ENCODE measurements at places on chromosomes 7 and 10.
A peak's percentile ranks its signal among the peaks of the same experiment; 100 is the strongest.

DNA sequence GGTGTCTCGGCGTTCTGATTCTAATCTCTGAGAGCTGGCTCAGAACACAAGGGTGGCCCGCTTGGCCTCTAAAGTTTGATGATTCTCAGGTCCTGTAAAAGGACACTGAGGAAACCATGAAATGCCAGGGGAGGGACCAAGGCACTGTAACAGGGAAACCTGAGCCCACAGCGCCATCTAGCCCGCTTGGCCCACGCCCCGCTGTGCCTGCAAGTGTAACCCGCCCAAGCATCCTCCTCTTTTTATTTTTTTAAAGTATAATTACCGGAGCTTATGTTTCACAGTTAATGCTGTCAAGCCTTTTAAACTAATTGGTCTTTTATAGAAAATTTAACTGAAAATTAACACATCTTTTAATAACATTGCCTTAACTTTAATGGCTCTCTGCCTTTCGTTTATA is 734.7 kb downstream of the KCNMA1 start:
- no peak for DNase-seq

- DNase-seq = no peak
These were observed 280.1 kb downstream of the TNS3 start for GRCh38 chr7:47301657-47302295.

DNA sequence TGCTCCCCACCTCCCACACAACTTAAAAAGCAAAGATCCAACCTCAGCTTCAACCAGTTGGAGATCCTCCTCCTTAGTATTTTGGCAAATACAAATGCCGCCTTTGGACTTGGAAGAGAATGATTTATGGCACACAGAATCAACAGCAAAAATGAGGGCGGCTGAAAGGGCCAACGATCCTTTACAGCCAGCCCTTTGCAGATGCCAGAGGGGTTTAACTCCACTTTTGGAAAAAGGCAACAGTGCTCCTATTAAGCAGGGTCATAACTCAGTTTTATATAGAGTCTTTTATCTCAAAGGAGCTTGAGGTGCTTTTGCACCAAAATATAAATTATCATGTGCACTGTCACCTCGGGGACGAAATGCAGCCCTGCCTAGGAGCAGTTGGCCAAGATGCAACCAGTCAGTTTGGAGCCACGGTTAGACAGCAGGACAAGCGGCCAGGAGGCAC is 56.7 kb upstream of the JCAD start:
- DNase-seq = no peak

GRCh38 chr10:130338636-130339024 is 202.4 kb downstream of the GLRX3 start:
- DNase-seq = no peak

- DNase-seq = no peak
These were observed 512 bp downstream of the OSBPL3 start for GRCh38 chr7:24979470-24979862.

DNA sequence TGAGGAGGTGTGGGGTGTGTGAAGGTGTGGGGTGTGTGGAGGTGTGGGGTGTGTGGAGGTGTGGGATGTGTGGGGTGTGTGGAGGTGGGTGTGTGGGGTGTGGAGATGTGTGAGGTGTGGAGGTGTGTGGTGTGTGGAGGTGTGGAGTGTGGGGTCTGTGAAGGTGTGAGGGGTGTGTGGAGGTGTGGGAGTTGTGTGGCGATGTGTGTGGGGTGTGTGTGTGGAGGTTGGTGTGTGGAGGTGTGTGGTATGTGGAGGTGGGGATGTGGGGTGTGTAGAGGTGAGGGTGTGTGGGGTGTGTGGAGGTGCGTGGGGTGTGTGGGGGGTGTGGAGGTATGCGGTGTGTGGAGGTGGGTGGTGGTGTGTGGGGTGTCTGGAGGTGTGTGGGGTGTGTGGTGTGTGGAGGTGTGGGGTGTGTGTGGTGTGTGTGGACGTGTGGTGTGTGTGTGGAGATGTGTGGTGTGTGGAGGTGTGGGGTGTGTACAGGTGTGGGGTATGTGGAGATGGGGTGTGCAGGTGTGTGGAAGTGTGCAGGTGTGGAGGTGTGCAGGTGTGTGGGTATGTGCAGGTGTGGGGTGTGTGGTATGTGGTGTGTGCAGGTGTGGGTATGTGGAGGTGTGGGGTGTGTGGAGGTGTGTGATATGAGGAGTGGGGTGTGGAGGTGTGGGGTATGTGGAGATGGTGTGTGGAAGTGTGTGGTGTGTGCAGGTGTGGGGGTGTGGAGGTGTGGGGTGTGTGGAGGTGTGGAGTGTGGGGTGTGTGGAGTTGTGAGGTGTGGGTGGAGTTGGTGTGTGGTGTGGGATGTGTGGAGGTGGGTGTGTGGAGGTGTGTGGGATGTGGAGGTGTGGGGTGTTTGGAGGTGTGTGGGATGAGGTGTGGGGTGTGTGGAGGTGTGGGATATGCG is 34.5 kb downstream of the SPDYE17 start:
- no peak for DNase-seq

- DNase-seq = no peak
These were observed 1.2 kb downstream of the YWHAG start for GRCh38 chr7:76357475-76358010.

DNA sequence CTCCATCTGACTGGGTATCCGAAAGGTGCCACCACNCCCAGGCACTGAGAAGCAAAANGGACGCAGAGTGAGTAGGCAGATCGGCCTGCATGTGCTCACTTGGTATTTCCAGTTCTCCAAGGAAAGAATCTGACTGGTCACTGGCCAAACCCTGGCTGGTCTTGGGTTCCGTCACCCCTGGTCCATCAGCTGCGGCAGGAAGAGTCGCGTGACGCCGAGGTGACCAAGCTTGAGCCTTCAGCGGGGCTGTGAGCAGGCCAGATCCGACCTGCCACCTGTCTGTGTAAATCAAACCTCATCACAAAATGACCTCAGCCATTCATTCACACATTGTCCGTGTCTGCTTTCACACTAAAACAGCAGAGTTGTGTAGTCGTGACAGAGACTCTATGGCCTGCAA is 28.8 kb upstream of the CHST15 start:
- no peak for DNase-seq

GRCh38 chr7:140640060-140640637 is 464 bp downstream of the DENND2A start:
- no peak for DNase-seq

DNA sequence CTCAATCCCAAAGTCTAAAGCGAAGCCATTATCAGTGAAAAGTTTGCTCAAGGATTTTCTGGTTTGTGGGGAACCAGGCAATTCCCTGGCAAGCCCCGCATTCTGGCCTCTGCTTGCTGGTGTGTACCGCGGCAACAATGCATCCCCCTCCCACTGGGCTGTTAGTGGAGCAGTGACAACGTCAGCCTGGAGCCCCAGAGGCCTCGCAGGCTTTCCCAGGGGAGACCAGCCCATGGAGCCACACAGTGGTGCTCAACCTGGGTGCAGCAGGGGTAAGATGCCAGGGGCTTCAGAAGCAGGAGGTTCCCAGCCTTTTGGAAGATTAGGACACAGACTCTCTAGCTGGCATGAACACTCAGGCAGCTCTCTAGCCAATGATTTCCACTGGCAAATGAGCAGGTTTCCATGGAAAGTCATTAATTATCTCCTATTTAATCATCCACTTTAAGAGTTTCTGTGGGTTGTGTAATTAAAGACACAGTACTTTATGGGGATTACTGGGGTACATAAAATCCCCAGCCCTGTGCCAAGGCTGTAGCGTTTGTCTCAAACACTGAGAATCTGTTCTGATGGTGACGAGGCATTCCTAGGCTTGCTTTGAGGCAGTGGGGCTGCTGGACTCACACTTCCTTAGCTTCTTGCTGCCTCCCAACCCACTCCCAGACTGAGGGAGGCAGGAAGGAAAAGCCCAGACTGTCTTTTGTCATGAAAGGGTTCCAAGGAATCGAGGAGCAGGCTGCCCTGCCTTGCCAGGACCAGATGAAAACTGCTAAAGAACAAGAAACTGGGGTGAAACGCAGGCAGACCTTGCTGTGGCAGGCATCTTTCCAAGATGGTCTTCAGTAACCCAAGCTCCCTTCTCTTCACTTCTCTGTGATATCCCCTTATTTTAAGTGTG is 411.9 kb upstream of the SHH start:
- no peak for DNase-seq

DNA sequence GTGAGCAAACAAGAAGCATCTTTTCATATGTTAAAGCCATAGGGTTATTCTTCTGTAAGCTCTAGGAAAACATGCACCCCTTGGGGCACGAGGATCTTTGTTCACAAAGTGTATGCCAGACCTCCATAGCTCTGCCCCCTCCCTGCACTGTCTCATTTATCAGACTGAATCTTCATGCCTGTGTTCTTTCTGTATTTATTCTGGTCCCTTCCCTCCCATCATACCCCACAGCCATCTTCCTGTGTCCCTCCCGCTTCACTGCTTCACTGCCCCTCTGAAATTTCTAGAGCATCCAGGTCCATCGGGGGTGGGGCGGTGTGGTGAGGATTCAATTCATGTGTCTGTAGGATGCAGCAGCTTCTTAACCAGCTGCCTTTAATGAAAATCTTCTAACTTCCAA is 7.5 kb downstream of the EPHB6 start:
- no peak for DNase-seq

DNA sequence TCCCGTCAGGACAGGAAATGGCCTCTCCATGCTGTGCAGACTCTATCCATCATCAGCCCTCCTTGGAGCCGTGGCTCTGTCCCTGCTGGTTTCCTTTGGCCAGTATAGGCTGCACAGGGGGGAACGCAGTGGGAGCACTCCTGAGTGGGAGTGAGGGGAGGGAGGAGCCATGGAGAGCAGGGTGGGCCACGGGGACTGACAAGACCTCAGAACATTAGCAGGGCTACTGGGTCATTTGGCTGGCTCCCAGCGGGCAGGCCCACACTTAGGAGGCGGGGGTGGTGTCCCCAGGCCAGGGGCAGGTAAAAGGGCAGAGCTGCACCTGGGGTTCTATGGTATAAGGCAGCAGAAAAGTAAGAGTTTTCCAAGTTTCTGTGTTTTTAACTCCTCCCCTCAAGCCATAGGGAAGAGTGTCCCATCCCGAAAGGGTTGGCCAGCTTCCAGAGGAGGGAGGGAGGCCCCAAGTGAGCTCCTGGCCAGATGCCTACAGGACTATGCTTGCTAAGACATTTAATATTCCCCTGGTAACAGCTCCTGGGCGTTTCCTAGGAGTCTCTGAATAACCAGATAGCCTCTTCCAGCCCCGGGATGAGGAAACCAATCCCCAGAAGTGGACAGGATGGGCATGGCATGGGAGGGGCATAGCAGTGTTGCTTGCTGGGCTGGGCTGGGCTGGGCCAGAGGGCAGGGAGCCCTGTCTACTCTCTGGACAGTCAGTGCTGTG is 5.5 kb upstream of the OPN4 start:
- DNase-seq = no peak

- no peak for DNase-seq
These were observed 50.4 kb upstream of the AGMO start for GRCh38 chr7:15612205-15612604.

GRCh38 chr7:50359995-50360925 is 55.7 kb downstream of the IKZF1 start:
- peak; percentile 62 for DNase-seq

DNA sequence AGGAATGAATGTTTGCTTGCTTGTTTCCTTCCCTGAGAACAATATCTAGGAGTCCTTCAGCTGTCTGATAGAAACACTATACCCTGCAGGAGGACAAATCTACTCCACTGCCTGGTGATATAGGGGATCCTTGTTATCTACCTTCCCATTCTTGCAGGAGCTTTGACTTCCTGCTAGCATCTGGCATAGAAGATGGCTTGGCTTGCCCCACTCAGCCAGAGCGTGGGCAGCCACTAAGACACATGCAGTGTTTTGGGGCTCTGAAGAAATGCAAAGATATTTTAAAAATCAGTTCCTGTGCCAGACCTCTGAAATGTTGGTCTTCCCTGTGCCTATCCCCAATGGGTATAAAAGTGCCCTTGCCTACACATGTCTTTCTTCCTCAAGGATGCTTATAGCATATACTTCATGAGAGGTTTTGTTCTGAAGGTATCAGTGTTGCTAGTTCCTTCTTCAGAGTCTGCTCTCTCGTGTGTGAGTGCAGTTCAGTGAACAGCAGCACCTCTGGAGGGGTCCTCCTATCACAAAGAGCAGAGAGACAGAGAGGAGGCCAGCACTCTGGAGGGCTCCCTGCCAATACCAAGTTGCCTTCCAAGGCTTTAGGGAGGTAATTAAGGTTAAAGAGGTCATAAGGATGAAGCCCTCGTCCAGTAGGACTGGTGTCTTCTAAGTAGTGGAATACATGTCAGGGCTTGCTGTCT is 149.1 kb upstream of the CALCR start:
- DNase-seq = no peak

DNA sequence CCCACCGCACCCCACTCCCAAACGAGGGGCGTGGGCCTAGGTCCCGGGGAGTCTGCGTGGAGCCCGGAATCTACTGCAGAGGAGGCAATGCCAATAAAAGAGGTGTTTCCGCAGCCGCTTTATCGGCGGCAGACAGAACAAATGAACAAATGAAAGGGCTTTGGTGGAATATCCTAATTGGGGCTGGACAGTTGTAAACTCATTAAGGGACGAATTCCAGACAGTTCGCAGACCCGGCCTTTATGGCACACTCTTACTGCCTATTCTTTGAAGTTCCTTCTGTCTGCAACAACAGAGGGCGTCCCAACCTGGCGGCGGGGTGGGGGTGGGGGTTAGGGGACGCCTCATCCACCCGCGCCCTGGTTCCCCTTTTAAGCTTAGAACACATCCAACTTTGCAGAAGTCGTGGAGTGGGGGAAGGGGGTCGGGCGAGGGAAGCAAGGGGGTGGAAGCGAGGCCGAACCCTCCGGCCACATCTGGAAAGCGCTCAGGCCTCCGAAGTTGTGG is 4.1 kb downstream of the HOXA9 start:
- DNase-seq = peak; percentile 79
